ENCODE measurements at places on chromosomes 13 and 19.

DNA sequence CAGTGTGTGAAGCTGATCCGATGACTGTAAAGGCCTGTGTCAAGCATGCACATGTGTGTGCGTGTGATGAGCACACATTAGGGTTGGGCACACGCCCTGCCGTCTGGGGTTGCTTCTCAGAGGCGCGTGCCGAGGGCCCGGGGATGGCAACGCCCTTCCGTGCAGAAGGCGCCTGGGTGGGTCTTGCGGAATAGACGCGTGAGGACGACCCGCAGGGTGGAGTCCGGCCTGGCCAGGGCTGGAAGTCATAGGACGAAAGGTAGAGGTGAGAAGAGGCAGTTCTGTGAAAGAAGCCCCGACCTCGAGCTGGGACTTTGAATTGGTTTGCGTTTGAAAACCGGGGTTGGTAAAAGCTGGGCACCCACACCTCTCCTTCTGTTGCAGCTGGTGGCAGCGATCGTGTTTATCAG, 35.7 kb downstream of the TMEM255B start:
- DNase-seq, result no peak

DNA sequence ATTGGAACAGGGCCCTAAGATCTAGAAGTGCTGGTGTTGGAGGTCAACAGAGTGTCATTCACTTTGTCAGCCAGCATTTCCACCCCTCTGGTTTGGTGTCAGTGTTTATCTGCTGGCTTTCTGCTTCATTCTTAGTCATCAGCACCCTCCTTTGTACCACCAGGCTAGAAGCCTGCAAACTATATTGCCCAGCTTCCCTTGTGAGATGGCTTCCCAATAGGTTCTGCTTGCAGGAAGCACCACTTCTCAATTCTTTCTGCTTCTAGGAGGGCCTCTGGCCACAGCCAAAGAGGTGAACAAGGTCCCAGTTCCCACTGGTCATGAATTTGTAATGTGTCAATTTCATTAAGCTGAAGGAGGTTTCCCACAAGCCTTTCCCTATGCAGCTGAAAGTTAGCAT, 36.4 kb upstream of the CALM3 start:
- DNase-seq, result no peak

DNA sequence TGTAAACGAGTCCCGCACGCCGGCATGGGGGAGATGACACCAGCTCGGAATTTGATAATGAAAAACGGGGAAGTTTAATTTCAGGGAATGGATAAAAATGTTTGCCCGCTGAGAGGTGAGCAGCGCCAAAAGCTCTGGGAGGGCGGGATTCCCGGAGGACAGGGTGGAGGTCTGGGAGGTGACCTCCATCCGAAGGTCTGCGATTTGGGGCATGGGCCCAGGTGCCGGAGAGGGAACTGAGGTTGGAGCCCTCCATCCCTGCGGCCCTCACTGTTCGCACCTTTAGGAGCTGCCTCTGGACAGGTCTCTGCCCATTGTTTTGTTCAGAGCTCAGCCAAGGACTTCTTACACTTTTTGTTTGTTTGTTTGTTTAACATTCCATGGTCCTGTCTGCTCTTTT, 129.8 kb downstream of the URI1 start:
- no peak for DNase-seq

GRCh38 chr19:21848706-21849105, 12.7 kb upstream of the ZNF43 start:
- DNase-seq, result no peak

- no peak for DNase-seq
These were observed 289.8 kb upstream of the SPRY2 start for GRCh38 chr13:80630685-80631121.

GRCh38 chr13:26184791-26185250, 37.3 kb downstream of the RNF6 start:
- peak; percentile 81 for DNase-seq

GRCh38 chr13:40084934-40085333, 429.5 kb downstream of the COG6 start:
- DNase-seq, result no peak

- DNase-seq, result no peak
These were observed 8.3 kb upstream of the NALCN start for GRCh38 chr13:101424381-101425155.

DNA sequence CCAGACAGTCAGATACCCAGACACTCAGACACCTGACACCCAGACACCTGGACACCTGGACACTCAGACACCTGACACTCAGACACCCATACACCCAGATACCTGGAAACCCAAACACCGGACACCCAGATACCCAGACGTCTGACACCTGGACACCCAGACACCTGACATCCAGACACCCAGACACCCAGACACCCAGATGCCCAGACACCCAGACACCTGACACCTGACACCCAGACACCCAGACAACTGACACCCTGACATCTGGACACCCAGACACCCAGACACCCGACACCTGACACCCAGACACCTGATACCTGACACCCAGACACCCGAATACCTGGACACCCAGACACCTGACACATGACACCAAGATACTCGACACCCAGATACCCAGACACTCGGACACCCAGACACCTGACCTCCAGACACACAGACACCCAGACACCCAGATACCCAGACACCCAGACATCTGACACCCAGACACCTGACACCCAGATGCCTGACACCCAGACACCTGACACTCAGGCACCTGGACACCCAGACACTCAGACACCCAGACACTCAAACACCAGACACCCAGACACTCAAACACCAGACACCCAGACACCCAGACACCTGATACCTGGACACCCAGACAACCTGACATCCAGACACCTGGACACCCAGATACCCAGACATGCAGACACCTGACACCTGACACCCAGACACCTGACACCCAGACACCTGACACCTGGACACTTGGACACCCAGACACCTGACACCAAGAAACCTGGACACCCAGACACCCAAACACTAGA, 19.1 kb downstream of the C19orf12 start:
- no peak for DNase-seq

DNA sequence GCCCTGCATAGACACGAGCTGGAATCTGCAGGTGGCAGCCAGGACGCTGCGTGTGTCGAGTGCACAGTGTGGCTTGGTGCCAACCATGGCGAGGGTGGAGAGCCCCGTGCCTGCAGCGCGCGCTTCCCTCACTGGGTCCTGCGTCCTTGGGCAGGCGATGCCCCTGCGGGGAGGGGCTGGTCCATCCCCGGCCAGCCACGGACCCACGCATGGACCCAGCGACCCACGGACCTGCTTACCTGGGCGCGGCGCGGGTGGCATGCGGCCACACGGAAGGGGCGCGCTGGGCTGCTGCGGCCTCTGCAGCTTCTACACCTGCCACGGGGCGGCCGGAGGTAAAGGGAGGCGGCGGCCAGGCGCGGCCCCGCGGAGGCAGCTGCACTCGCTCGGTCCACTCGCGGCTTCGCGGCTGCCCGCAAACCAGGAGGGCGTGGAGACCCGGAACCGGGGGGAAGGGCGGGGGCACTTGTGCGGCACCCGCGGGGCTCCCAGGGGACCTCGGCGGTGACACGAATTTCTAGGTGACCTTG, 569 bp upstream of the MCF2L start:
- peak; percentile 41 for DNase-seq

- no peak for DNase-seq
These were observed 135.0 kb upstream of the KL start for GRCh38 chr13:32881074-32881776.

GRCh38 chr19:10305139-10305806, 4.3 kb downstream of the ZGLP1 start:
- DNase-seq, result no peak

DNA sequence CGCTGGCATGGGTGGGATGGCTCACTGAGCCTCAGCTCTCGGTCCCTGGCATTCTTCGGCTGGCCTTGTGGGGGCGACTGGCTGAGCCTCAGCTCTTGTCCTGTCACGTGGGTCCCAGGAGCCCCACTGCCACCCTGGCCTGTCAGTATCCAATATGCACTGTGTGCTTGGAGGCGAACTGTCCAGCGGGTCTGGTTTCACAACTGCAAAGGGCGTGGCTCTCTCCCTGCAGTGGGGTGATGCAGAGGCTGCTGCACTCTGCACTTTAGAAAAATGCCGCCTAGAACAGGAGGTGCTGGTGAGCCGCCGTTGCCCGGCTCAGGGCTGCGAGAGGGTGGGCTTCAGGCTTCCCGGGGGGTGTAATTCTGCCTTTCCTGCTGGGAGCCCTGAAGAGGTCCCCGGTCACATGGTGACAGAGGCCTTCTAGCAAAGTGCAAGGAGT, 17.0 kb upstream of the TMEM255B start:
- DNase-seq, result no peak

All from CD4-positive, alpha-beta T cell treated with Interleukin-21 for 1 hour (primary cell).